ENCODE measurements at places on chromosomes 16 and 17.

- DNase-seq: no peak
Measured at GRCh38 chr16:75491876-75492275, 3.4 kb downstream of the CHST6 start.

- DNase-seq: peak; percentile 14
Measured at GRCh38 chr17:31558748-31559583, 167.5 kb downstream of the RAB11FIP4 start.

DNA sequence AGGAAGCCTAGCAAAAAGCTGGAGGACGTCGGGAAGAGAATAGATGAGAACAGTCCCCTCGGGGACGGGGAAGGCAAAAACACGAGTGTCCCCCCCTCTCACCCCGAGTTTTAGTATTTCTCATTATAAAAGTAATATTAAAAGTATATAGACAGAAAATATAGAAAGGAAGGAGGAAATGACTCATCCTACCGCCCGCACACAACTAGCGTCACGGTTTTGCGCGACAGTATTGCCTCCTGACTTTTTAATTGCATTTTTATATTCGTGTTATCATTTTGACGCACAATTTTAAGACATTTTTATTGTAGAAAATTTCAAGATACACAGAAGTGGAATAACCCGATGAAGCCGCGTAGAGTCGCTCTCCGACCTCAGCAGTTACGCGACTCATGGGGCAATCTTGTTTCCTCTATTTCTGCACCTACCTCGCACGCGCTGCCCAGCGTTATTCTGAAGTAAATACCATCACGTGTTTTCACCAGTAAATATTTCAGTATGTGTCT is 652 bp upstream of the SLC25A19 start:
- DNase-seq: peak; percentile 23

DNA sequence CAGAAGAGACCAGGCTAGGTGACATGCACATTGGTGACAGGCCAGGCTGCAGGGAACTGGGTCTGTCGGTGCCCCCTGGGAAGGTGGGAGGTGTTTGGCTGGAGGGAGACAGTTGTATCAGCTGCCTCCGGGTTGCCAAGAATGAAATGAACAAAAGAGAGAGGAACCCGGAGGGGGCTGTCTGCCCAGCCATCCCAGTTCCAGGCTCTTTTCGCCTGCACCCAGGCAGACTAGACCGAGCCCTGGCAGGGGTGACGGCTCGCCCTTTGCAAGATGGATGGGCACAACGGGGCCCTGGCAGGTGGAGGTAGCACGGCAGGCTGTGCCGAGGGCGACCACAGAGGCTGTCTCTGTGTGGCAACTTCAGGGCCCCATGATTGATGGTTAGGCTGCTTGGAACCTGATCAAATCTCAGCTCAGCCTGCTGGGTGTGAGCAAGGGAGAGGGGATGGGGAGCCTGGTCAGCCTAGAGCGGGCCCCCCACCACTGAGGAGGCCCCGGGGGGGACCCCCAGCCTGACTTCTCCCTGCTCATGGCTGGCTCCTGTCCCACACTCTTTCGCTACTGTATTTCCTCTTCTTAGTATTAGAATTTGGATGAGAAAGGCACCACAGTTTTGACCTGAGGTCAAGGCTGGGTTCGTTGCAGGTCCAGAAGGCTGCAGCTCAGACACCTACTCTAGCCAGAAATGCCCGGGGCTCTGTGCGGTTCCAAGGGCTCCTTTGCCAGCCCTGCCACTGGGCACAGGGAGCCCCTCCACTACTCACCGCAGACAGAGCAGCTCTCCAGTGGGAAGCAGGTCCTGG is 118.9 kb upstream of the CHMP6 start:
- DNase-seq: no peak

- DNase-seq: no peak
Measured at GRCh38 chr17:32020943-32021614, 13.9 kb downstream of the LRRC37B start.

- DNase-seq: no peak
Measured at GRCh38 chr17:7823581-7824001, 10.4 kb upstream of the KDM6B start.

GRCh38 chr17:82281502-82282238 is 8.2 kb upstream of the CSNK1D start:
- no peak for DNase-seq

GRCh38 chr17:4199818-4200402 is 56.9 kb downstream of the CYB5D2 start:
- no peak for DNase-seq

DNA sequence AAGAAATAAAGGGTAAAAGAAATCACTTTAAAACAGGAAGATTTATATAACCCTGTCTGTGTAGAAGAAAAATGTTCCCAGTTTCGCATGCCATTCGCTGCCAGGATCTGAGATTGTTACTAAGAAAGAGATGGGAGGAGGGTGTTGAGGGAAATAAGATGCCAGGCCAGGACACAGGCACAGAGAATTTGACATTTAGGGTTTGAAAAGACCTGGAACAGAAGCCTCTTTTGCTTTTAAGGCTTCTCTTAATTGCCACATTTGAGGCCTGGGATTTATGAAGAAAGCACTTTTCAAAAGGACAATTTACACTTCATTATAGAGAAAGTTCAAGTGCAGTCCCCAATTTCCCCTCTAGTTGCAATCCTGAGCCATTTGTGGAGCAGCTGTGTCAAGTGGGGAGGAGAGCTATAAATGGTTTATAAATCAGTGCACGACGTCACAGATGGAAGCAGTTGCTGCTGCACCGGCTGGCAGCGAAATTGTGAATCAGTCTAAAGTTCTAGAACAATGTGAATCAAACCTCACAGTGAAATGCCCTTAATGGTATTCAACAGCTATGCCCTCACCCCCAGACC is 26.5 kb upstream of the C16orf87 start:
- no peak for DNase-seq

GRCh38 chr16:85171759-85172454 is 59.6 kb upstream of the CIBAR2 start:
- DNase-seq: no peak
